ENCODE measurements at places on chromosomes 2 and 18.

- no peak for DNase-seq
Measured at GRCh38 chr2:197851451-197851850, 47.1 kb downstream of the PLCL1 start.

- no peak for DNase-seq
Measured at GRCh38 chr2:142314164-142314563, 183.3 kb upstream of the LRP1B start.

DNA sequence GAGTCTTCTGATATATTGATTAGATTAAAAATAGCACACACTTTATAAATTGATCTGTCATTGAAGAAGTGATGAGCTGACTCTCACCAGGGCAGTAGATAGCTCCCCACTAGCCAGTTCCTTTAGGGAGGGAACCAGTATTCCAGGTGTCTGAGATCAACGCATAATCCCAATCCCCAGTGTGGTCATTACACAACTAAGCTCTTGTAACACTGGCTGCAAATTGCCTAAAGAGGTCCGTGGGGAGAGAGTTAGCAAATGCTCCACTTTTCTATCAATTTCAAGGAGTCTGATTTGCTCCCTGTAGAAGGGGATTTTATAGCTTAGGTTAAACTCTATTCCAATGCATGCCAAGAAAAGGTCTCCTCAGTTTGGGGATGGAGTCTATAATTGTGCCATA lies 7.7 kb downstream of the SLC14A1 start:
- DNase-seq: no peak

- no peak for DNase-seq
Measured at GRCh38 chr18:50231621-50232020, 34.7 kb downstream of the CFAP53 start.

DNA sequence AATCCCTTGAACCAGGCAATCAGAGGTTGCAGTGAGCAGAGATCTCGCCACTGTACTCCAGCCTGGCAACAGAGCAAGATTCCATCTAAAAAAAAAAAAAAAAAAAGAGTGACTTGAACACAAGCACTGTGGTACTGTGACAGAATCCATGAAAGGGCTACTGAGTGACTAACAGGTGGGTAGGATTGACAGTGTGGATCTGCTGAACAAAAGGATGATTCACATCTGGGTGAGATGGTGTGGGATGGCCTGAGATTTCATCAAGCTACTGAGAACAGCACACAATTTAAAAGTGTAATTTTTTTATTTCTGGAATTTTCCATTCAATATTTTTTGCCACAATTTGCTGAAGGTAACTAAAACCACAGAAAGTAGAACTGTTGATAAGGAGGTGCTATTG lies 13.3 kb upstream of the SP3 start:
- no peak for DNase-seq

DNA sequence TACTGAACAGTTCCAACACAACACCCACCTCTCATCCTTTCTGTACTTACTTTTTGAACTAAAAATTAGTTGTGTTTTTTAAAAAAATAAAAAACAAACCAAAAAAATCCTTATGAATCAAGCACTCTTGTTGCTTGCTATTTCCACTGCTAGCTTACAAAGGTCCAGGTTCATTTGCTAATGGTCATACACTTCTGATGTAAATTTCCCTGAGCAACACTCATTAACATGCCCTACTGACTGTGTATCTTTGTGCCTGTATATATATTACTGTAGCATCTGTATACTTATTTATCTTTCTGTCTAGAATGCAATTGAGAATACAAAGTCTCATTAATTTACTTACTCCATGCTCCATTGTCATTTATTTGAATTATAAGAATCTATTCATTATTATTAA lies 30.3 kb upstream of the IKZF2 start:
- no peak for DNase-seq

DNA sequence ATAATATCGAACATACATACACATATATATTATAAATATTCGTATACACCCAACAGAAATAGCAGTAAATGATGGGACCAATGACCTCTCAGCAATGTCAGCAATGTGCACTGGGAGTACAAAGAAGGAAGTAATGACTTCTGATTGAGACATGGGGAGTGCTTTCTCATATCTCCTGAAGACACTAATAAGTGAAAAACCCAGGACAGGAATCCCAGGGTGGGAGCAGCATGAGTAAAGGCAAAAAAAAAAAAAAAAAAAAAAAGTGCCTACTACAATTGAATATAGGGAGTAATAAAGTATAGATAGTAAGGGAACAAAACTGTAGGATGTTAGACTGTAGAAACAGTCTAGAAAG lies 491.3 kb downstream of the IRS1 start:
- DNase-seq: no peak

DNA sequence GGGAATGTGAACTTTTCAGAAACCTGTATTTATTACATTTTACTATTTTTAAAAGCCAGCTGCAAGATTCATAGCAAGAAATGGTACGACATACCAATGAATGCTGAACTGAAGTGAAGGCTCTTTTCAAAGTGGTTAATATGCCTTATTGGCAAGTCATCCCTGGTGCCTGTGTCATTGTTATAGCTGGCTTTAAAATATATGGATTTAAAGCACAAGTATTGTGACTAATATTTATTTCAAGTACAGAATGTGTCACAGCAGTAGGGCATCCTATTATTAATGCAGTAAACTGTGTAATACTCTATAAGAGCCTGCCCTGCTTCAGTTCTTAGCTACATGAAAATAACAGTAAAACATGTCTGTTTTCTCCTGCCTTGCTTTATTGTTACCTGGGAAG lies 10.8 kb downstream of the TSHZ1 start:
- DNase-seq: no peak

DNA sequence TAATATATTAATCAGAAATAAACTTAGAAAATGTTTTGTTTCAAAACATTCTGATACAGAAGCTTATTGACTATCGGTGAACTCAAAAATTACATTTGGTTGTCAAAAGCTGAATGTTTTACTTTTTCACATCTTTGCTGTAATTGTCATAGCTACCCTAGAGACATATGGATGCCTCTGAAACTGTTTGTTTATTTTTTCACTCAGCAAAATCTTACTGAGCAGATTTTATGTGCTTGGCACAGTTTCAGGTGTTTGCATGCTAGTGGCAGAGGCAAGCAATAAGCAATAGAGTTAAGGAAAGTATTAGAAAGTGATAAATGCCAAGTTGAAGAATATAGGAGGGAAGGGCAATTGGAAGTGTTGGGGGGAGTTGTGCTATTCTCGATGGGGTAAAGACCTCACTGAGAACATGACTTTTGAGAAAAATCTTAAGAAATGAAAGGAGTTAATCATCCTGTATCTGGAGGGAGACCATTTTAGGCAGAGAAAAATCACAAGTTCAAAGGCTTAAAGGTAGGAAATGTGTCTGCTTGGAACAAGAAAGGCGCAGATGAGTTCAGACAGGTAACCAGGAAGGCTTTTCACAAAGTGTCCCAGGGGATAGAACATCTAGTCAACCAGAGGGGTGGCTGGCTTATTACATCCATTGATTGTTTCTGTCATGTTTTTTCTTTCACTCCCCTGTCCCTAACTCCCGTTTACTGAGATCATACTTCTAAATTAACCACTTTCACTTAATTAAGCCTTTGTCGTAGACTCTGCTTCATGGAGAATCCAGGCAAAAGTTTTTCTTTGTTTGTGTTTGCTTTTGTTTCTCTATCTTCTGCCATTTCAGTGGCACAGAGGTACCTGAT lies 27.2 kb upstream of the COBLL1 start:
- DNase-seq: no peak

GRCh38 chr18:26863921-26864497 lies 1.5 kb downstream of the AQP4 start:
- no peak for DNase-seq

DNA sequence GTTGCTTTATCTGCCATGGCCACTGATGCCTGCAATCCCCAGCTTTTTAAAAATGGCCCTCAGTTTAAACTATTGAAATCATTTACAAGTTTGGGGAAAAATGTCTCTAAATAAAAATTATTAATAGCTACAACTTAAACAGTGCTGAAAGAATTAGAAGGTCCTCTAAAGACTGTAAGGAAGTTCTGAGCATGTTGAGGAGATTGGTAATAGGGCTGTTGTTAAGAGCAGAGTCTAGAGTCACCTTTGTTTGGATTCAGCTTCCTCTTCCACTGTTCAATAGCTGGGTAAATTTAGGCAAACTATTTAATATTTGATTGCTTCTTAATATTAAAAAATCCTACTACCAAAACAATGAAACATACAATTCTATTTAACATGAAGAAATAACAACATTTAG lies 1127.1 kb upstream of the DDX18 start:
- DNase-seq: no peak

- no peak for DNase-seq
Measured at GRCh38 chr2:158380746-158381145, 75.8 kb downstream of the CCDC148 start.

DNA sequence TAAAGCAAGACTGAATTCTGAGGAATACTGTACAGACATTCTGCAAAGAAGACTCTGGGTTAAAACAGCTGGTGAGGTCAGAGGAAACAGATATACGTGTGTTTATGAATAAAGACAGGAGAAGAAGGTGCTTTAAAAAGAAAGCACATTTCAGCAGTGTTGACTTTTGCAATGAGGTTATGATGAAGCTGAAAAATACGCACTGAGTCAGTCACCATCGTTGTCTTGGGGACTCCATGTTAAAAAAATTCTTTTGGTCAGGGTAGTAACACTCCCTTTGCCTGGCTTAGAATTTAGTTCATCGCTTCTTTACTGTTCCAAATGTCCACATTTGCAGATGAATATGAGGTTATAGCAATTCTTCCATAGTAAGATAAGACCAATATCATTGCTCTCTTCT lies 1049.0 kb downstream of the TSN start:
- no peak for DNase-seq

- DNase-seq: no peak
Measured at GRCh38 chr2:183349091-183349490, 224.8 kb downstream of the NUP35 start.

GRCh38 chr18:9531791-9532410 lies 56.6 kb downstream of the RALBP1 start:
- no peak for DNase-seq

- no peak for DNase-seq
Measured at GRCh38 chr2:16466133-16466820, 199.4 kb downstream of the CYRIA start.

DNA sequence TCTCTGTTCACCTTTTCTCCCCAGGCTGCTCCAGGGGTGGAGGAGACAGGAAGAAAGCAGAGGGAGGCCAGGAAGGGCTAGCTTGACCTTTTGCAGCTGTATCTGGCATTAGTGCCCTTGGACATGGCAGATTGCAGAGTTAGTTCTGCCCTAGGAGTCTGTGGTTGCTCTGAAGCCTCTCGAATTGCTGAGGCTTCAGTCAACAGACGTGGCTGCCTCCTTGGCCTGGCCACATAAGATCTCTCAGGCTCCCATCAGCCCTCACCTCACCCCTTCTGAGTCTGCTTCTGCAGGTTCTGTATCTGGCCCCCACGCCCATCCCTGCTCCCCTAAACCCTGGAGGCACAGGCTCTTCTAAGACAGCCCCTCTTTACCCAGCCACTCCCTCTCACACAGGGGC lies 18.2 kb upstream of the PLB1 start:
- no peak for DNase-seq

- no peak for DNase-seq
Measured at GRCh38 chr2:35526741-35527140, 828.8 kb upstream of the CRIM1 start.

DNA sequence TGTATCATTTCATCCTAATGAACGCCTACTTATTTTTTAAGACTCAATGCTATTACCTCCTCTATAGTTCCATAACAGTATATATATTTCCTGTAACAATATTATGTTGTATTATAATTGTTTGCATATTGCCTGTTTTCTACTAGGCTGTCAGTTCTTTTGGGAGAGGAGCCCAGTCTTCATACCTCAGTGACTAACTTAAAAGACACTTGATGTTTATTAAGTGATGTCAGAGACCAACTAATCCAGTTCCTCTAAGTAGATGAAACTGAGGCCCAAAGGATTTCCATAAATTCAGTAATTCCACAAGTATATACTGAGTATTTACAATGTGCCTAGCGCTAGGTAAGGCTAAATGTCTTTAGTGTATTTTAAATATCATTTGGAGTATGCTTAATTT lies 48.9 kb upstream of the AAK1 start:
- DNase-seq: no peak

GRCh38 chr2:109170645-109171044 lies 41.6 kb downstream of the SH3RF3 start:
- DNase-seq: no peak

- no peak for DNase-seq
Measured at GRCh38 chr2:215746887-215747615, 266.3 kb downstream of the MREG start.

DNA sequence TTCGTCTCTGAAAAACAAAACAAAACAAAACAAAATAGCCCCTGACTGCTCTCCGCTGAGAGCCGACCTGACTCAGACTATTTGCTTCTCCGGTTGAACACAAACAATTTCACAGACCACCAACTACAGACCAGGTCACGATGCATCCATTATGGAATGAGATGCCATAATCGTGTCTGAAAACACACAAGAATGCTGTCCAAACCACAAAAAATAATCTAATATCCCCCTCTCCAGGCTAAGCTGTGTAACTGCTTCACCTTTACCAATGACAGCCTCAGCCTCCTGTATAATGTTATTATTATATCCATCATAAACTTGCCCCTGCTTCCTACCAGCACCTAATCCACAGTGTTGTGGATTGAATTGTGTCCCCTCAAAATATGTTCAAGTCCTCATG lies 114.7 kb downstream of the DNAH6 start:
- no peak for DNase-seq

DNA sequence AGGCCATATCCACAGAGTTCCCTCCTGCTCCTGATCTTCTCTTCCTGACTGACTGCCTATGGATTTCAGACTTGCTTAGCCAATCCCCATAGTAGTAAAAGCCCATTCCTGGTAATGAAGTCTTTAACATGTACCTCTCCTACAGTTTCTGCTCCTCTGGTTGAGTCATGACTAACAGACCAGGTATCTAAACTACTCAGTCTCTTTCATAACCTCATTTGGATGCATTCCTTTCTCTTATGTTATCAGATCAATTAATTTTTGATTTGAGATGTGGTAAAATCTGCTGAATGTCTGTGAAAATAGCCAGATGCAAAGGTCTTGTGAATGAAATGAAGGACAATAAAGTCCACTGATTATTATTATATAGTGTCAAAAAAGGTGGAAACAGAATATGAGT lies 198.0 kb downstream of the NBAS start:
- no peak for DNase-seq

DNA sequence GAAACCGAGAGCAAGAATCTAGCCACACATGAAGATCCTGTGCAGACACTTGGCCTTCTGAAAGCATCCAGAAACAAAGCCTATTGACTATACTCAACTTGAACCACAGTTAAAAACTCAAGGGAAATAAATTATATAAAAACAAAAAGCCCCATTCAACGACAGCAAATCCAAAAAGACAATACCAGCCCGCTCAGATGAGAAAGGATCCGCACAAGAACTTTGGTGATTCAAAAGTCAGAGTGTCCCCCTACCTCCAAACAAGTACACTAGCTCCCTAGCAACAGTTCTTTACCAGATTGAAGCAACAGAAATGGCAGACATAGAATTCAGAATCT lies 163.2 kb downstream of the WDPCP start:
- DNase-seq: no peak

- no peak for DNase-seq
Measured at GRCh38 chr2:169046440-169047151, 15.5 kb upstream of the ABCB11 start.

- DNase-seq: no peak
Measured at GRCh38 chr2:177298191-177298590, 33.7 kb upstream of the NFE2L2 start.

GRCh38 chr18:12993439-12993838 lies 2.3 kb downstream of the CEP192 start:
- DNase-seq: no peak

All from stimulated activated CD4-positive, alpha-beta T cell treated with anti-CD3 and anti-CD28 coated beads, Interleukin-1b, Interleukin-23, amount 100 ng/mL, for 1 hour (primary cell).